ENCODE measurements at places on chromosomes 16 and 17.

- no peak for DNase-seq
Measured at GRCh38 chr17:78785663-78786057, 3.6 kb upstream of the CYTH1 start.

DNA sequence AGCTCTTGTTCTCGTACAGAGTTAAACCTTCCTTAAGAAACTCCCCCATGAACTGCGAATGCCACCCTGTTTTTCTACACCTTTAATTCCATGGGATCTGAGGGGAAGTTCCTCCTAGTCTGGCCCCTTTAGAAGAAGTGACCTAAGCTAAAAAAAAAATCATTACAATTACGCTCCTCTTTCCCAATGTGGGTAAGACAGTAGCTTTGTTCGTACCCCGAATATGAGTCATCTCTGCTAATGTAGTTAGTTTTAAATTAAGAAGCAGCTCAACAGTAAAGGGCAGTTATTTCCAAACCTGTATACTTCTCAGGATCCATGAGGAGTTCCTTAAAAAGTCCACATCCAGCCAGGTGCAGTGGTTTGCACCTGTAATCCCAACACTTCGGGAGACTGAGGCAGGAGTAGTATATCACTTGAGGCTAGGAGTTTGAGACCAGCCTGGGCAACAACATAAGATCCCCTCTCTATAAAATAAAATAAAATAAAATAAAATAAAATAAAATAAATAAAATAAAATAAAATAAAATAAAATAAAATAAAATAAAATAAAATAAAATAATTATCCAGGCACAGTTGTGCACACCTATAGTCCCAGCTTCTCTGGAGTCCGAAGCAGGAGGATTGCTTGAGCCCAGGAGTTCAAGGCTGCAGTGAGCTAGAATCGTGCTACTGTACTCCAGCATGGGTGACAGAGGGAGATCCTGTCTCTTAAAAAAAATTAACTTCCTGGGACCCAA lies 26.1 kb downstream of the RCVRN start:
- no peak for DNase-seq

- DNase-seq, result no peak
Measured at GRCh38 chr17:27319541-27320221, 25.8 kb downstream of the WSB1 start.

DNA sequence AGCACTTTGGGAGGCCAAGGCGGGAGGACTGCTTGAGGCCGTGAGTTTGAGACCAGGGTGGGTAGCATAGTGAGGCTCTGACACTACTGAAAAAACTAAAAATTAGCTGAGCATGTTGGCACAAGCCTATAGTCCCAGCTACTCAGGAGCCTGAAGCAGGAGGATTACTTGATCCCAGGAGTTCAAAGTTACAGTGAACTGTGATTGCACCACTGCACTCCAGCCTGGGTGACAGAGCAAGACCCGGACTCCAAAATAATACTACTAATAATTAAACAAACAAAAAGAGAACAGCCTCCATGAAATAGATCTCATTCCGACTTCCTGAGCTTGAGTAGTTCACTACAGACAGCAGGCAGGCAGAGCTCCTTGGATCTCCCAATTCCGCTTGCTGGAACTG lies 2.7 kb upstream of the RBBP6 start:
- DNase-seq, result no peak

GRCh38 chr17:63116967-63117830 lies 151.2 kb downstream of the TANC2 start:
- DNase-seq, result no peak

GRCh38 chr17:66422186-66422585 lies 119.8 kb downstream of the PRKCA start:
- DNase-seq, result no peak

DNA sequence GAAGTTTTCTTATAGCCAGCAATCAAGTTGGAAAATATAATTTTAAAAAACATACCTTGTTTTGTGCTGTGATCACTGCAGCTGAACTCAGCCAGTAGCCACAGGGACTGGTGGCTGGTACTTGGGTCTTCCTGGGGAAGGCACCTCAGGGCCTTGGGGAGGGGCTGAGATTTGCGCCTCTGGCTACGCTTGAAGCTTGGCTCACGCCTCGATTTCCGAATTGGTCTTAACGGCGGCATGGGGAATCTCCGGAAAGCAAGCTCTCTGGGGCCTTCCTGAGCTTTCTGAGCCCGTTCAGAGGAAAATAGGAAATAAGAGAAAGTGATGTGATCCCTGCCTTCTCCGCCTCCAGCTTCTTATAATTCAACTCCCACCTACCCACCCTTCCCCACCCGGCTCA lies 11.3 kb upstream of the USP7 start:
- DNase-seq, result no peak

GRCh38 chr17:56676810-56677209 lies 83.3 kb downstream of the NOG start:
- DNase-seq, result no peak

DNA sequence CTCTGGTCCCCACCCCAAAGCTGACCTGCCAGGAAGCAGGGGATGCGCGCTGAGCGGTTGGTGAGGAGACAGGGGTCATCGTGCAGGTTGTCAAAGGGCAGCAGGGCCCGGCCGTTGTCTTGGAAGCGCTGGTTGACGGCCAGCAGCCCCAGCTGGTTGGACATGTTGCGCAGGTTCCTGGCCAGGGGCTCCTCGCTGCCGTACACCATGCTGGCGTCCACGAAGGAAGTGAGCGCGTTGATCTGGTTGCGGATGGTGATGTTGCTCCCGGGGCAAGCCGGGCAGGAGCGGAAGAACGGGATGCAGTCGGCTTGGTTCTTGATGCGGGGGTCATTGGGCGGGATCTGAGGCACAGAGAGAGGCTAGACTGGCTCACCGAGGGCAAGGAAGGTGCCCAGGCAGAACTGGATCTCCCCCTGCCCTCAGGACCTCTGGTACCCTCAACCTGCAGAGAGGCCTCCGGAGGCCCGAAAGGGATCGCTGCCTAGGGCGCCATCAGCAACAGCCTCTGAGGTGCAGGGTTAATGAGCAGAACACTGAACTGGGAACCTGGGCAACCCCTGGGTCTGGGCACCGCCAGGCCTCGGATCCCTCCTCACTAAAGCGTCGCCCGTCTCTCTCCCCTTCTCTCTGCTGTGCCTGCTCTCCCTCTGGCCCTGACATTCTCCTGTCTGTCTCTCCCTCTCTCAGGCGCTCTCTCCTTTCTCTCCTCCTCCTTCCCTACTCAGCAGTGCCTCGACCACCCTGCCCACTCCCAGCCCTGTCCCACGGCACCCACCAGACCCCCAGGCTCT lies 2.7 kb downstream of the MPO start:
- DNase-seq, result no peak

DNA sequence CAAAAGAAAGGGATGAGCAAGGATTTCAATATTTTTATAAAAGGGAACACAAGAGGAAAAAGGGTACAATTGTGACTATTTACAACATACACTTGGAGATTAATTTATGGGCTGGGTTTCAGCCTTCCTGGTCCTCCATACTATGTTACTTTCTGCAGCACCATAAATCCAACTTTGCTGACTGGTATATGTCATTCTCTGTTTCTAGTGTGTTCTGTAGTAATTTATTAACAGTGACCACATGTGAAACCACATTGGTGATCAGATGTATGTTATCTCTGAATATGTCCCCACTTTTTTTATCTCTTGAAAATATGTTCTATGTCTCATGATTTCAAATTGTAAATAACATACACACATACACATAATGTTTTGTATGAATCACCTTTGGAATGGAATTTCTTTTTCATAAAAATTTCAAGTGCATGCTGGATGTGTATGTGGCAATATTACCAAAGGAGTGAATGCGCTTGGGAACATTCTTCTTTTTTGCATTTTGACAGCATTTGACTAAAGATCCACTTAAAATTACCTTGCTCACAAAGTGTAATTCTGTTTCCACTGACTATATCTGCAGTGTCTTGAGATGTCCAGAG lies 2.9 kb upstream of the LYRM9 start:
- DNase-seq, result no peak

DNA sequence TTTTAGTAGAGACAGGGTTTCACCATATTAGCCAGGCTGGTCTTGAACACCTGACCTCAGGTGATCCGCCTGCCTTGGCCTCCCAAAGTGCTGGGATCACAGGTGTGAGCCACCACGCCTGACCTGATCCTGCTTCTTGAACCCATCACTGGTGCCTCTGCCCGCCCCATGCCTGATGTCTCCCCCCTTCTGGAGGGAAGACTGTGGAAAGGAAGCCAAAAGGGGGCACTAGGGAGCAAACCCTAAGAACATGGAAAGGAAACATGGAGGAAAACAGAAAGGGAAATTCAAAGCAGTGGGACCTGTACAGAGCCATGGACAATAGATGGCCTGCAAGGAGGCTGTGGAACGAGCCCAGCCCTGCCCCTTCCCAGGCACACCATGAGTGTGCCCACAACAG lies 31.1 kb upstream of the FASN start:
- no peak for DNase-seq

- no peak for DNase-seq
Measured at GRCh38 chr17:31564291-31564690, 172.8 kb downstream of the RAB11FIP4 start.

DNA sequence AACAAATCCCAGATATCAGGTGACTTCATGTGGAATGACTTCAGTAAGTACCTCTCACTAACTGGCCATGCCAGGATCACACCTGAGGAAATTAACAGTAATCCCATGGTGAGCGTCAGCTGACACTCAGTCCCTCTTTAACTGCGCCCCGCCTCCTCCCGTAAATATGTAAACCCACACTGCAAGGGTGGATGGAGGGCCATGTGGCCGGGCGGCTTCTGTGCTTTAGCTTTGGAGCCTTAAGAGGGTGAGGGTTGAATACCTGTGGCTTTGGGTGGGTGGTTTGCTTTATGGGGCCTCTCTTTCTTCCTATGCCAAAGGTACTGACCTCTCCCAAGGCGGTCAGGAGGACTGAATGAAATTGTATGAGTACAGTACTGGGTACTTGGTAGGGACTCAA lies 141.7 kb downstream of the MRM1 start:
- no peak for DNase-seq

DNA sequence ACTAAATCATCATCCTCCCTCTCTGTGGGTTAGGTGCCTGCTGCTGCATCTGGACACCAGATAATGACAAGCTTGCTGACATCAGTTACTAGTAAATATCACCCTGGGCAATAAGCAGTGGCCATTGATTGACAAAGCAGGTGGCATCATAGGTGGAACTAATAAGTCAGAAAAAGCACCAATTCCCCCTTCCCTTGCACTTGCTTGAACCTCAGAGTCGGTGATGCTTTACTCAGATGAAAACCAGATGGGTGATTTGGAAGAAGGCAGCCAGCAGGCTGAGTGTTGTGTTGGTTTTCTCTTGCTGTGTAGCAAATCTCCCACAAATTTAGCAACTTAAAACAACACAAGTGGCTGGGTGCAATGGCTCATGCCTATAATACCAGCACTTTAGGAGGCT lies 146.9 kb upstream of the NOL11 start:
- no peak for DNase-seq

DNA sequence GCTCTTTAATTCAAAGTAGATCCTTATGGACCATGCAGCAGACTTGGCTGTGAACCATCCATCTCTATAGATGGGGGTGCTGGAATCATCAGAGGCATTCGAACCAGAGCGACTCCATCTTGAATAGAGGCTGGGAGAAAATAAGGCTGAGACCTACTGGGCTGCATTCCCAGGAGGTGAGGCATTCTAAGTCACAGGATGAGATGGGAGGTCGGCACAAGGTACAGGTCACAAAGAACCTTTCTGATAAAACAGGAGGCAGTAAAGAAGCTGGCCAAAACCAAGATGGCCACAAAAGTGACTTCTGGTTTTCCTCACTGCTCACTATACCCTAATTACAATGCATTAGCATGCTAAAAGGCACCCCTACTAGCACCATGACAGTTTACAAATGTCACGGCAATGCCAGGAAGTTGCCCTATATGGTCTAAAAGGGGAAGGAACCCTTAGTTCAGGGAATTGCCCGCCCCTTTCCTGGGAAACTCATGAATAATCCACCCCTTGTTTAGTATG lies 89.2 kb upstream of the BRD7 start:
- DNase-seq, result no peak

DNA sequence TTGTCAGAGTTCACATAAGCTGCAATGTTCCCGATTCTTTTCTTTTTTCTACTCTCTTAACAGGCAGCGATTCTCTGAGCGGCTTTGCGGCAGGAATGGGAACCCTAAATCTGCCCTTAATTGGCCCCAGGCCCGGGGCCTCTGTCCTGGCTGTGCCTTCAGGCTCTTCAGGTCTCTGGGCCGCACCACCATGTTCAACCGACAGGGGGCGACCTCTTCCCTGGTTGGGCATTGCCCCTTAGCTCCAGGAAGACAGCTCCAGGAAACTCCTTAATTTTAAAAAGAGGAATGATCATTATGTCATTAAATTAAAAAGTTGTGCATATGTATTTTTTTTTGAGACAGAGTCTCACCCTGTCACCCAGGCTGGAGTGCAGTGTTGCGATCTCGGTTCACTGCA lies 20.3 kb downstream of the CACNG5 start:
- DNase-seq, result no peak

DNA sequence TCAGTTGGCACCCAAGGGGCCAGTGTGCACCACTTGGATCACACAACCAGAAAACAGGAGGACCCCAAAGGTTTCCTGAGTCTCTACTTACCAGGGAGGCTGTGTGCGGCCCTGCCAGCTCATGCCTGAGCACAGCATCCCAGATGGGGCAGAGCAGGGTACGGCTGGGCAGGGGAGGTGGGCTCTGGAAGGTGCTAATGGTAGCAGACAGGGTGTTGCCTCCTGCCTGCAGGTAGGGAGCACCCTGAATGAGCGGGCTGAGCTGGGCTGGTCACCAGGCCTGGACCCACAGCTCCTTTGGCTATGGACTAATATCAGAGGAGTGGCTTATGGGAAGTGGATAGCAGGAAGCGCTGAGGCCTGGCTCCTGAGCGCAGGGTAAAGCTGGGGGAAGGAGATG lies 14.6 kb downstream of the RECQL5 start:
- no peak for DNase-seq

- no peak for DNase-seq
Measured at GRCh38 chr16:65965628-65966027, 400.9 kb upstream of the CDH5 start.

- no peak for DNase-seq
Measured at GRCh38 chr17:10380631-10381408, 8.0 kb upstream of the MYH13 start.

DNA sequence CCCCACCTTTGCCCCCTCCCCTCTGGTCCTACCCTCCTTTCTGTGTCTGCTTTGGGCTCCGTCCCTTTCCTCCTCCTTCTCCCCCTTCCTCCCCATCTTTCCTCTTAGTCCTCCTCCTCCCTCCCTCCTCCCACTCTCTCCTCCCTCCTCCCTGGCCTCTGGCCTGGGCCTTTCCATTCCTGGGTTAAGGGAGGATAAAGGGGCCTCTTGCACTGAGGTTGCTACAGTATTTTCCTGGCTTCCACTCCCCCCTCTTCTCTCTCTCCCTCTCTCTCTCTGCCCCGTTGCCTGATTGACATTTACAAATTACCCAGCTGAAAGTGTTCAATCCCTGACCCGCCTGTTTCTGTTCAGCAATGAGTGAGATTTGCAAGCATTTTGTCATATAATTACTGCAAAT lies 44.0 kb downstream of the MRM1 start:
- no peak for DNase-seq

All from BJ (cell line).